ENCODE measurements at places on chromosomes 1 and 21. TPM values are rescaled to one million over a fixed set of nuclear protein-coding genes. Genes with fewer than 3 reads are reported as not detected.

GPR161 gene
- 9.4 TPM for polyA plus RNA-seq

IKBKE gene
- polyA plus RNA-seq = 6.3 TPM

- DNase-seq = no peak
Observed at GRCh38 chr1:19011845-19012231, 55.4 kb upstream of the IFFO2 start.

DNA sequence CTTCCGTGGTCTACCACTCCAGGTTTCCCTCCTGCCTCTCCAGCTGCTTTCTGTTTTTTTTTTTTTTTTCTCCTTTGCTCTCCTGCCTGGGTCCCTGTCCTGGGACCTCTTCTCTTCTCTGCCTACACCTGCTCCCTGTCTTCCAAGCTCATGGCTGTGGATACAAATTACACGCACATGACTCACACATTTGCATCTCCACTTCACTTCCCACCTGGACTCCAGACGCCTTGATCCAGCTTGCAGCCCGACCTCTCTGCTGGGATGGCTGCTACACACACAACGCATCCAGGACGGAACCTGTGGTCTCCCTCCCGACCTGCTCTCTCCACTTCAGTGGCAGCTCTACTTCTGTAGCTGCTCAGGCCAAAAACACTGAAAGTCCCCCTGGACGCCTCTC, 44.4 kb upstream of the B3GALT5 start:
- DNase-seq = no peak

- DNase-seq = peak; percentile 12
Observed at GRCh38 chr21:44802396-44803153, 955 bp upstream of the UBE2G2 start.

Measured in A549 (cell line).